ENCODE measurements at places on chromosomes 3 and 15.
A peak's percentile ranks its signal among the peaks of the same experiment; 100 is the strongest.

DNA sequence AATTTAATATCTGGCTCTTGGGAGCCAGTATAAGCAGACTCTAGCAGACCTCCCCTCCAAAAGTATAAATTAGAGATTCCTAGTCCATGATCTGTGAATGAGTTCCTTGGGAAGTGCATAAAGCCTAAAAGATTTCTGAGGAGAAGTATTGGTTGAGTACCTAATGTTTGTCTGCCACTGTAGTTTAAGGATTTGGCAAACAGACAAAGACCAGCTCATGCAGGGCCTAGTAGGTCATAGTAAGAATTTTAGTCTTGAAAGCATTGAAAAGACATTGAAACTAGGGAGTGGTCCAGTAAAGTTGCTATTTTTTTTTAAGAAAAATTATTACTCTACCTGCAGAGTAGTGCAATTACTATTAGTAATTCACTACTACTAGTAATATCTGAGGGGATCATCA lies 67.5 kb downstream of the SPRED1 start:
- DNase-seq, result no peak

GRCh38 chr3:8827641-8828040 lies 58.2 kb upstream of the OXTR start:
- no peak for DNase-seq

- DNase-seq, result no peak
Measured at GRCh38 chr3:146449076-146449475, 20.3 kb downstream of the PLSCR2 start.

DNA sequence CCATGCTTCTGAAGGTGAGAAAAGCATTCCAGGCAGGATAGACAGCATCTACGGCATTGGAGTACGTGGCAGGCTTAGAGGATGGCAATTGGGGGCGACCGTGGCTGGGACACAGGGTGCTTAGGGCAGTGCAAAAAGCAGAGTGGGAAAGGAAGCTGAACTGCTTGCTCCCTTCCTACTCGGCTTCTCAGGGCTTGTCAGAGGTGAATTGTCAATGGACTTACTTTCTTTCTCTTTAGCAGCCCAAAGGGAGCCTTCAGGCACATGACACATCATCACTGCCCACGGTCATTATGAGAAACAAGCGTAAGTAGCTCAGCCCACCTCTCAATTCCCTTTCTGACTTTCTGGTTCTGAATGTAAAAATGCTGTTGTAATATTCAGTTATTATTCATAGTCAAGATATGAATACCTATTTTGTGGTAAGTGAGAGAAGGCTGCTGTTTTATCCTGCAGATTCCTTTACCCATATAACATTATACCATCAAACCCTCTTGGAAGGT lies 84.3 kb downstream of the KLHL25 start:
- no peak for DNase-seq

DNA sequence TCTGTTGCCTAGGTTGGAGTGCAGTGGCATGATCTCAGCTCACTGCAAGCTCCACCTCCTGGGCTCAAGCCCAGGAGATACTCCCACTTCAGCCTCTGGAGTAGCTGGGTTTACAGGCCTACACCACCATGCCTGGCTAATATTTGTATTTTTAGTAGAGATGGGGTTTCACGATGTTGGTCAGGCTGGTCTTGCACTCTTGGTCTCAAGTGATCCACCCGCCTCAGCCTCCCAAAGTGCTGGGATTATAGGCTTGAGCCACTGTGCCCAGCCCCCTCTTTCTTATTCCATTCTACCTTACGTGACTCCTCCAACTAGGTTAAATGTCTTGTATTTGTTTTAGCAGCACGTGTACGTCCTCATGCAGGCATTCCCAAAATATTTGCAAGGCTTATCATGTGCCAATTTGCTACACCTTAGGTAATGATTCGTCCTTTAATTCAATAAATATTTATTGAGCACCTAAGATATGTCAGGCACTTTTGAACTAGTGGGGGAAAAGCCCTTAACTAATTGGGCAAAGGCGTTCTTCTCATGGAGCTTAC lies 14.9 kb upstream of the MAGI1 start:
- no peak for DNase-seq

DNA sequence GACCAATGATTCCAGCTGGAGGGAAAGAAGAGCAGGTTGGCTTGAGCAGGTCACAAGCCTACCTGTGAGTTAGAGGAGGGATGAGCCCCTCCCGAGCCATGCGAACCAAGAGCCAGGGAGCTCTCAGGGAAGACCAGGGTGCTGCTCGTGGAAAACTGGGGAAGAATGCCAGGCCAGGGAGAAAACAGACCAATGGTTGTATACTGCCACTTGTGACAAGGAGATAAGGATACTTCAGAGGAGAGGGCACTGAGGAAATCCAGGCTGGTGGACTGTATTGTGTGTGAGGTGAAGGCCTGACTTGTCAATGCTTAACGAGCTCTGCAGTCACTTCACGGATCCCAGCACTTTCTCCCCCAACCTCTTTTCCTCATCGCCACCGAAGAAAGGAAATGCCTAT lies 177.7 kb downstream of the SSR3 start:
- DNase-seq, result no peak

- no peak for DNase-seq
Measured at GRCh38 chr3:64584179-64584578, 103.6 kb downstream of the ADAMTS9 start.

GRCh38 chr3:7978087-7978422 lies 523.6 kb upstream of the LMCD1 start:
- DNase-seq, result peak; percentile 15

- DNase-seq, result no peak
Measured at GRCh38 chr3:115928376-115928775, 305.1 kb downstream of the GAP43 start.

DNA sequence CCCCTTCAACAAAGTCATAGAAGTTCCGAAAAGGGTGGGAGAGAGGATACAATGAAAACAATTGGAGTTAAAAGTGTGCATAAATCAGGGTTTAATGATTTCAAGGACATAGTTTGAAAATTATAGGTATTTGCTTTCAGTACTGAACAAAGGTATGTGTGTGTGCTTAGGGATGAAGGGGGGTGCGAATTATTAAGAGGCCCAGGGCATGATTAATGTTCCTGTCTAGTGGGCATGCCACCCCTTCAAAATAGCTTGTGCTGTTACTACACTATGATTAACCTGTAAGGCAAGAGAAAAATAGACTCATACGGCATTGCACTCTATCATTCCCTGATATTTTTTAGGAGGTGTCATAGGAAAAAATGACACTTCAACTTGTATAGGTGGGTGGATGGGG lies 731.6 kb downstream of the NAALADL2 start:
- DNase-seq, result no peak

DNA sequence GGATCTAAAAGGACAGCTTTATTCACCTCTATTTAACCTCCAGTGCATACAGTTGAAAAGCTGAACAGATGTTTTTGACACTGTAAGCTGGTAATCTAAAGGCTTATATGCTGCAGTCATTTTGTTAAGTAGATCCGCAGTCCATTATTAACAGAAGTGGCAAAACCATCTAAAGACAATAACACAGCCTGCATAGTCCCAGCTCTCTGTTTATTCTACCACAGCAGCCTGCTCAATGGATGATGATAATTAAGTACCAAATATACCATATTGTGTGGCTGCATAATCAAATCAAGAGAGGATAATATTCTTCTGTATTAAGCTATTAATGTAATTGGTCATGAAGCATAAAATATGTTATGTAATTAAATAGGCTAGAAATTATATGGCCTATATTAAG lies 207.1 kb downstream of the MEIS2 start:
- DNase-seq, result no peak

DNA sequence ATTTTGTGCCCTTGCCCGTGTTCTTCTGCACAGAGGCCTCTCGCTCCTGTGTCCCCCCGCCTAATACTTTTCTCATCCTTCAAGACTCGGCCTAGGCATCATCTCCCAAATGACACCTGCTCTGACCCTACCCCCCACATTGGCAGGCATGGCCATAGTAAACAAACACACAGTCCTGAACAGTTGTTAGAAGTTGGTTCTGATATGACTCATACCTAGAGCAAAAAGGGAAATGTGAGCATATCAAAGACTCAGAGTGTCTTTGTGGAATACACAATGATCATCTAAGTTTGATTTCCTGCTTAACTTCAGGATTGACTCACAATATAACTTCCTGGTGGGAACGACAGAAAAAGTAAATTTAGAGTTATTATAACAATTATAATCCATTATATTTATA lies 120.5 kb downstream of the POLR2M start:
- peak; percentile 28 for DNase-seq

DNA sequence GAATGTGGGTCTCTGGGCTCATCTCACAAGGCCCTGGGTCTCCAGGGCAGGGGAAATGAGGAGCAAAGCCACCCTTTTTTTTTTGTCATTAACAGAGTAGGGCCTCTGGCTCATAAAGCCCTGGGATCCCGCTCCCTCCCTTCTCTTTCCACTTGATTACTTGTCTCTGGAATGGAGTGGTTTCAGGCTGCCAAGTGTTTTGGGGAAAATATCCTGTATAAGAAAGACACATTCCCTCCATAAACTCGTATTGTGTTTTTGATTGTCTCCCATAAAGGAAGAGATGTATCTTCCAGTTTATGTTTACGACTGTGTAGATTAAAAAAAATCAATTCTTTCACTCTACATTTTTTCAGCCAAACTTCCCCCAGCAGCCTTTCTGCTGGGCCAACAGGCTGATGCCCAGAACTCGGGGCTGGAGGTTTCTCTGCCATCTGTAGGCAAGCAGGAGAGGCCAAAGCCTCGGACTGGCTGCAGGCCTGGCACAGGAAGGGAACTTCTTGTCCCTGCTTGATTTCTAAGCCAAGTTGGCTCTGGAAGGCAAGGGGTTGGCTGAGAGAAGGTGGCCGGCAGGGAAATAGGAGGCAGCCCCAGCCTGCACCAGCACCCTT lies 49.4 kb upstream of the INSYN1 start:
- DNase-seq, result no peak

DNA sequence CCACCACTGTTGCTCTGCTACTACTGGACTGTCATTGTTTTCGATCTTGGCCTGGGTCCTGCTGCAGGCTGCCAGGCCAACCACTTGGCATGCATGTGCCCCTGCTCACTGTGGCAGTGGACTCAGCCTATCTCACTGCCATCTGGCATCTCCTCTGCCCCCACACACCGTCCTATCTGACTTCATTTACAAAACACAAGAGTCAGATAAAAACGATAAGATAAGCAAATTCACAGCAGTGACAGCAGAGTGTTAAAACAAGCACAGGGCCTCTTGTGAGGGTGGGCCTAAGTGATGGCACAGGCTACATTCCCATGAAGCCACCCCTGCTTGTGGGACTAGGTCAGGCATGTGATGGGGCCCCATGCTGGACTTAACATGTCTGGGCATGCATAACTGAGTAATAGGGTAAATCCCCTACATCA lies 68.1 kb downstream of the CRYGS start:
- DNase-seq, result no peak

DNA sequence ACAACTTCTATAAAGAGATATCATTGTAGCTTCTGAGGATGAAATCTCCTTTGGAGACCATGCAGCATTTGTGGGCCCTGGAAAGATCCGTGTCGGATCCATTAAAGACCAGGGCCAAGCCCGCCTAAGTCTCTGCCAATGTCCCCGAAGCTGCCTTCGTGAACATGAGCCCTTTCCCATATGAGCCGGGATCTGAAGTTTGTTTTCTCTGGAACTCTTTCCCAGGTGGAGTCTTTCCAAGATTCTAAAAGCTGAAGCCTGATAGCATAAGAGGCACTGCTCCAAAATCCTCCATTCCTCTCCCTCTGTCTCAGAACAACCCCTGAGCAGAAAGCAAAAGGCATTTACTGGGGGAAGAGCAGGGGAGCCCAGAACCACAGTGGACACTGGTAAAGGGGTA lies 274.6 kb downstream of the NTRK3 start:
- DNase-seq, result no peak

DNA sequence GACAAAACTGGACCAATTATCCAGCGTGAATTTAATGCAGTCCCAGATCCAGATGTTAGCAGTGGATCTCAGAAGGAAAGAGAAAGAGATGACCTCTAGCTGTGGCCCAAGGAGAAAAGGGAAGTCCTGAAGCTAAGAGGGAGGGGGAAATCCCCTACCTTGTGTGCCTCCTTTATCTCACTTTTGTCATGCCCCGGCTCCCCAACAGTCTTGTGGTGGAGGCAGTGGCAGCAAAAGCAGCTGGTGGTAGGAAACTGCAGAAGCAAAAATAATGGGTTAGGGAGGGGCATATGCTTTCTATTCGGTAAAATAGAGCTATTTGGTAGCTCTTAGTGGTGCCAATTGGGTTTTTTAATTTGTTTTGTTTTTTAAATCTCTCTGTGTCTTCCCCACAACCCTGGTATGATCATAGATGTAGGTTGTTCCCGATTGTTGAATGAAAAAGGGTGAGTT lies 56.5 kb downstream of the MCTP2 start:
- DNase-seq, result no peak

GRCh38 chr3:52982839-52983238 lies 63.0 kb downstream of the SFMBT1 start:
- no peak for DNase-seq

- peak; percentile 56 for DNase-seq
Measured at GRCh38 chr3:188860147-188860546, 311.6 kb upstream of the TPRG1 start.

- DNase-seq, result peak; percentile 68
Measured at GRCh38 chr3:72679540-72680198, 168.6 kb downstream of the SHQ1 start.

GRCh38 chr3:81426826-81427577 lies 334.4 kb downstream of the GBE1 start:
- DNase-seq, result no peak

DNA sequence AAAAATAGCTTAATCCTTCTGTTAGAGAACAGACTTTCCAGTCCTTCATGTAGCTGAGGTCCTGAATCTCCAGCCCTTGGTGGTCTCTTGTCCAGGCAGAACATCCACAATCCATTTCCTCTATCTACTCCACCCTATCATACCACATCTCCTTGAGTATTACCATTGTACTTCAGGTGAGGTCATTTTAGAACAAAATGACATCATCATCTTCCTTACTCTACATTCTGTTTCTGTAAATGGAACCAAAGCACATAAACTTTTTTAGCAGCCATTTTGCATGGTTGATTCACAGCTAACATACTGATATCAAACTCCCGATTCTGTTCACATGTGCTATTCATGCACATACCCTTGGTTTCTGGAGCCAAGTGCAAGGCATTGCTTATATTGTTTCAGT lies 112.4 kb downstream of the C3orf70 start:
- DNase-seq, result no peak

Measured in M059J (cell line).